Activated CD4-positive, alpha-beta T cell treated with anti-CD3 and anti-CD28 coated beads, Interleukin-2, amount 10 ng/mL, durations not matched to agents 24 days and 14 days (primary cell): ENCODE measurements at places on chromosomes 1 and 21. TPM values are rescaled to one million over a fixed set of nuclear protein-coding genes. Genes with fewer than 3 reads are reported as not detected.
A peak's percentile ranks its signal among the peaks of the same experiment; 100 is the strongest.

DNA sequence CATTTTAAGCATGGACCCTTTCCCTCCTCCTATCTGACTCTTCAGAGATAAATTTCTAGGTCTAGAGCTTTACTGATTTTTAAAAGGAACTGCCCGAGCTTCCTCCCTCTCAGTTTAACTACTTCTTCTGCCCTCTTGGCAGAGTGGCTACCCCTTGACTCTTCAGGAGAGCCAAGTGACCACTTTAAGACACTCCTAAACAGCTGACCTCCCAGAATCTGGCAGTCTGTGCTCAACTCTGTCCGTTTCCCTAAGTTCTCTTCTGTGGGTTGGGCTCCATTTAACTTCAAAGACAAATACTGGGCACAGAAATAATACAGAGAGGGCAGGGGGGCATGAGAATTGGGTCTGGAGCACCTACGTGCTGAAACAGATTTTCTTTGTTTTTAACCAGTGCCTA, 196.3 kb upstream of the FOXD3 start:
- DNase-seq, result no peak

DNA sequence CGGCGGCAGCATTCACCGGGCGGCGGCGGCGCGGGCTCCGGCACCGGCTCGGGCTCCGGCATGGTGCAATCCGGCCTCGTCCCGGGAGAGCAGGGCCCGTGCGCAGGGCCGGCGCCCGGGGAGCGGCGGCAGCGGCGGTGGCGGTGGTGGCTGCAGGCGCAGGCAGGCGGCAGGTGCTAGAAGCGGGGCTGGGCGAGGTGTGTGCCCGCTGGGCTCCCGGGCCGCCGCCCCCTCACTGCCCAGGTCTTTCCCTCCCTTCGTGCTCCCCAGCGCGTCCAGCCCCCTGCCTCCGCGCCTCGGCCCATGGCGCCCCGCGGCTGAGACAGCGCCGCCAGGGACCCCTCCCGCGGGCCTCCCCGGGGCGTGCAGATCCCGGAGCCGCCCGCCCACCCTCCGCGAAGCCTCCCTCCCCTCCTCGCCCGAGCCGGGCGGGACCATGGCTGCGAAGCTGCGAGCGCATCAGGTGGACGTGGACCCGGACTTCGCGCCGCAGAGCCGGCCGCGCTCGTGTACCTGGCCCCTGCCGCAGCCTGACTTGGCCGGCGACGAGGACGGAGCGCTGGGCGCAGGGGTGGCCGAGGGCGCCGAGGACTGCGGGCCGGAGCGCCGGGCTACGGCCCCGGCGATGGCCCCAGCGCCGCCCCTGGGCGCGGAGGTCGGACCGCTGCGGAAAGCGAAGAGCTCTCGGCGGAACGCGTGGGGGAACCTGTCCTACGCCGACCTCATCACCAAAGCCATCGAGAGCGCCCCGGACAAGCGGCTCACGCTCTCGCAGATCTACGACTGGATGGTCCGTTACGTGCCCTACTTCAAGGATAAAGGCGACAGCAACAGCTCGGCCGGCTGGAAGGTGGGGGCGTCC, 492 bp downstream of the FOXO6 start:
- peak; percentile 75 for DNase-seq

- DNase-seq, result no peak
Measured at GRCh38 chr1:64750875-64751274, 6.0 kb downstream of the RAVER2 start.

GRCh38 chr21:35994613-35995012, 65.7 kb downstream of the SETD4 start:
- DNase-seq, result no peak

GRCh38 chr1:186812570-186812969, 16.2 kb upstream of the PLA2G4A start:
- no peak for DNase-seq

GRCh38 chr1:24047110-24047477, 64.8 kb downstream of the MYOM3 start:
- no peak for DNase-seq

- no peak for DNase-seq
Measured at GRCh38 chr1:26197301-26197700, 6.9 kb downstream of the CATSPER4 start.

GRCh38 chr1:35881850-35882273, 1.1 kb upstream of the AGO1 start:
- DNase-seq, result no peak

DNA sequence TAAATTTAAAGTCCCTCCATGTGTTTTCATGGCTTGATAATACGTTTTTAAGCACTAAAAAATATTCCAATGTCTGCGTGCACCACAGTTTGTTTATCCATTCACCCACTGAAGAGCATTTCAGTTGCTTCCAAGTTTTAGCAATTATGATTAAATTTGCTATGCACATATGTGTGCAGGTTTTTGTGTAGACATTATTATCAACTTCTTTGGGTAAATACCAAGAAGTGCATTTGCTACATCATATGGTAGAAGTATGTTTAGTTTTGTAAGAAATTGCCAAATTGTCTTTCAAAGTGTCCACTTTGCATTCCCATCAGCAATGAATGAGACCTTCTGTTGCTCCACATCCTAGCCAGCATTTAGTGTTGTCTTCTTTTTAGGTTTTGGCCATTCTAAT, 550.0 kb downstream of the BRINP3 start:
- DNase-seq, result no peak

DNA sequence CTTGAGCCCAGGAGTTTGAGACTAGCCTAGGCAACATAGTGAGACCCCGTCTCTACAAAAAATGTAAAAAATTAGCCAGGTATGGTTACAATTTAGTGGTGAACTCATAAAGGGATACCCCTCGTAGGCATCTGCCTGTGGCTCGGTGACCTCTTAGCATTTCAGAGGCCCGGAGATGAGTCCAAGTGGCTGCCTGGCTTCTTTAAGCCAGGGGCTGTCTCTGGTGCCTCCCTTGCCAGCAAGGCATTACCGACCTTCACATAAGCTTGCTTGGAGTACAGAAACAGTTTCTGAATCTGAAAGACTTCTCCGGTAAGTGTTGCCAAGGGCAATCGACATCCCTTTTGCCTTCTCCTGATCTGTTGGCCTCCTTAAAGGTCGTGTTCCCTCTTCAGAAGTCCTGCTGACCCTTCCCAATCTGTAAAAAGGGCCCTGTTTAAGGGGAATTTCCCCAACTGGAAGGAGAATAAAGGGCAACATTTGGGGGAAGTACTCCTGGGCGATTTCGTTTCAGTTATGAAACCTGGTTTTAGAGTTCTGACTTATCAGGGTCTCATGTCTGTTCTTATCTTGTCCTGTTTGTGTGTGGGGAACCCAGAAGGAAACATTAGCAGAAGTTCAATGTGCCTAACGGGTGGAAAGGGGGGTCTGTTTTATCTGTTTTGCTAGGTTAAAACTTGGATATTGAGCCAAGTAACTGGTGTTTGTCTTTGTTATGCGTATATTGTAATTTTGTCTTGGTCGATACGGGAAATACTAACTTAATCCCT, 32.9 kb downstream of the KIFAP3 start:
- DNase-seq, result no peak

DNA sequence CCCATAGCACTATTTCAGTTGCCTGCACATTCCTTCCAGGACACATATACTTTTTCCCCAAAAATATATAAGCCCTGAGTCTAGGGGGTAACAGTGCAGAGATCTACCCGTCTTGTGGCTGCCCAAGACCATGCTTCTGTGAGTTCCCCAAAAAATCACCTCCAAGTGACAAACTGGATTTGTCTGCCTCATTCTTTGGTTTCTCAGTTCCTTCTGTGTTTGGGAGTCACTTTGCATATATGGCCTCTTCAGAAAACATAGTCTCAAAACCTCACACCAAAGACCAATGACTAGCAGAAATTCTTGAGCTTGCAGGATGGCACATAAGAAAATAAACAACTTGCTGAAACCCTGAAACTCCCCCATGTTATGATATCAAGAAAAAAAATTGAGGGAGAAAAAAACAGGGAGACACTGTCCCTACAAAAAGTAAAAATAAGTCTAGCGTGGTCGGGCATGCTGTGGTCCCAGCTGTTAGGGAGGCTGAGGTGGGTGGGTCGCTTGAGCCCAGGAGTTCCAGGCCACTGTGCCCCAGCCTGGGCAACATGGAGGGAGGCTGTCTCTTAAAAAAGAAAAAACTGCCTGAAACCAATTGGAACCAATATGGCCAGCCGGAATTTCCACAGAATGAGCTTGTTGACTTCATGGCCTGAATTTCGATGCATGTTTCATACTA, 8.0 kb downstream of the JMJD4 start:
- DNase-seq, result no peak

DNA sequence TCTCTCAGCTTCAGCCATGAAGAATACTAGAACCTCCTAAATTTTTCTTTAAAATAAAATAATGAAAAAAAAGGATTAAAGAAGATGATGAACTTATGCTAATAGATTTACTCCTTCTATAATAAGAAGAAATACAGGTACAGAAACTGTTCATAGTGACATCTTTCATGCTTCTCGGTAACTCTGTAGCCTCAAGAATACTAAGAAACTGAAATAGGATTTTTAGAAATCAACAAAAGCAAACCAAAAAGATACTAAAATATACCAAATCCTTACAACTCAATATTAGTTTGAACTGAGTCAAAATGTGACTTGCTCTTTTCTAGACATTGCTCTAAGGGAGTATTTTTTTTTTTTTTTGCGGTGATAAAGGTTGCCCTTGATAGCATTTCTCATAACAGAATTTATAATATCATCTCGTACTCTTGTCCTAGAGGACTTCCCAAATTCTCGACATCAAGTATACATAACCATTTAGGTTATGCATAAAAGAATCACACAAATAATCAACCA, 42.8 kb downstream of the ZZZ3 start:
- no peak for DNase-seq

DNA sequence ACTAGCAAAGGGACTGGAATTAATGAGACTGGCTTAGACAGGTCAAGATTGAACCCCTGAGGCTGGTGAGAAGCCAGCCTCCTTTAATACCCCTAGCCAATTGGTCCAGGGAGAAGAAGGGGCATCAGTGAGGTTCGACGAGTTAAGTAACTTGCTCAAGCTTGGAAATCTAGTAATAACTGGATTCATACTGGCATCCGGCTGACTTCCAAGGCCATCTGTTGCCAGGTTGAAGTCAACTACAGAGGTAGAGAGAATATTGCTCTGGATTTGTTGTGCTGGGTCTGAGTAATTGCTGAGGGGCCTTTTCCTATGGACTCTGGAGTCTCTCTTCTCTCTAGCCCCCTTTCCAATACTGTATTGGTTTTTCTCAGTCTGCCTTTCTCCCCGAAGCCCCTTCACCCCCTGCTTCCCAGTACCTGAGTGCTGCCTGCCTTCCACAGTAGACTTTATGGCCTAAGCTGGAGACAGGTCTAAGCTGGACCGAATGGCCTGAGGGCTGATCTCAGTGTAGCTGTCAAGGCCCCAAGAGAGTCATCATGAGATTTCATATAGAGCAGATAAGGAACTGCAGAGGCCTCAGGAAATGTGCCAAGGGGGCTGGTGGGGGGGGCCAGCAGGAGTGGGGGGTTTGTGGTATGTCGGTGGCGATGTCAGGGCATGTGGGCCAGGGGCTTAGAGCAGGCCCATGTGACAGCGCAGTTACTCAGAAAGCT, 42.4 kb upstream of the IL19 start:
- no peak for DNase-seq

- DNase-seq, result no peak
Measured at GRCh38 chr1:228029281-228029680, 22.5 kb downstream of the WNT3A start.

GRCh38 chr1:5682626-5683225, 309.5 kb downstream of the NPHP4 start:
- no peak for DNase-seq

DNA sequence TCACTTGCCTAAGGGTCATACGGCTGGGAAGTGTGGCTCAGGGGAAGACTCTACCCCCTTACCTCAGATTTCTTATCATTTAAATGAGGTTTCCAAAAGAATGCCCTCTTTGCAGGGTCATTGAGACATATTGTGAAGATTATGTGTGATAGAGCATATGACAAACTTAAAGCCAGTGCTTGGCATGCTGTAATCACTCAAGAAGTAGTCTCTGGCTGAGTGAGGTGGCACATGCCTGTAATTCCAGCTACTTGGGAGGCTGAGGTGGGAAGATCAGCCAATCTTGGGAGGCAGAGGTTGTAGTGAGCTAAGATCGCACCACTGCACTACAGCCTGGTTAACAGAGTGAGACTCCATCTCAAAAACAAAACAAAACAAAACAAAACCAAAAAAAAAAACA, 7.5 kb upstream of the LDLRAD2 start:
- DNase-seq, result no peak

- no peak for DNase-seq
Measured at GRCh38 chr21:35565204-35565611, 495.1 kb downstream of the SETD4 start.

DNA sequence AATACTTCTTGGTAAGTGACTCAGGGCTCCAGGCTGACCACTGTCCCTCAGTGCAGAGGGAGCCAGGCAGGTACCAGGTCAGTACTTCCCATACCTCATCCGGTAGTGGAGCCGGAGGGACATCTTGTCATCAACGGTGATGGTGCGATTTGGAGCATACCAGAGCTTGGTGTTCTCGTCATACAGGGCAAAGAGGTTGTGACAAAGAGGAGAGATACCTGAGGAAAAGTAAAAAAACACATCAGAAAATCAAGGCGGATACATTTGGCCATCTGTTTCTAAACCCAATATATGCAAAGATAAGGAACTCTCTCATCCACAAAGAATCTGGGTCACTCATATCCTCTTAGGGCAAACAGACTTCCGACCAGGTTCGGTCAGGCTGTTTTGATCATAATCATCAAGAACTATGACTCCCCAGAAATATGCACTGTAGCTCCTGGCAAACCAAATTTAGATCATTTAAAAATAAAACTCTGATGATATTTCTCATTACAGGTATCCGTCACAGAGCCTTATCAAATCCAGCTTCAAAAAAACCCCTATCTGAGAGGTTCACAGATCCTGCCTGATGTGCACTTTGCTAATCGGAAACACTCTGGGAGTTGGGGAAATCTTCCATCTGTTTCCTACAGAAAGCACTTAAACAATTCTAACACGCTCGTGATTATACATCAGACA, 87.3 kb downstream of the JAK1 start:
- no peak for DNase-seq

DNA sequence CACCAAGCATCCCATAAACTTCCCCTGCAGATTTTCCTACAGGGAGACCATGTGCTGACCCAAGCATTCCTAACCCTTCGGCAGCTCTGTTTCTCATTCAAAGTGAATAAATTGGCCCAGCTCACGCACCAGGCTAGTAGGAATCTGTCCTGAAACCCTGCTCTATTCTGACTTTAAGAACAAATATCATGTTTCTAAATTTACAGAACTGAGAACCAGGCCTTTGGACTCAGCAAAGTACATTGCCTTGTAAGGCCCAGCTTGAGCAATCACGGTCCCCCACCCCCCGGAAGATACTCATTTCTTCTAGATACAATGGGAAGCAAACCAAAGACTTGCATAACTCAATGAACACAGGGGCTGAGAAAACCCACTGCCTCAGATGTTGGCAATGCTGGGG, 160.1 kb upstream of the NFIA start:
- no peak for DNase-seq

The CHI3L2 gene
- total RNA-seq, result 2.3 and 3.9 TPM in 2 replicates

The CD53 gene
- 185 and 190 TPM in 2 replicates for total RNA-seq

The SYCP1 gene
- not detected in 2 replicates for total RNA-seq

The MAP3K21 gene
- 1.5 and 1.6 TPM in 2 replicates for total RNA-seq

The LRRN2 gene
- total RNA-seq, result 0.05 TPM in 1 of 2 replicates, not detected in the other

The CRB1 gene
- total RNA-seq, result not detected in 2 replicates

The PAPPA2 gene
- total RNA-seq, result 0.02 TPM in 1 of 2 replicates, not detected in the other

The LYPD8 gene
- not detected in 2 replicates for total RNA-seq

The C1orf226 gene
- total RNA-seq, result 0.07 TPM in 1 of 2 replicates, not detected in the other

The S100A3 gene
- not detected in 2 replicates for total RNA-seq

The LRRC53 gene
- not detected in 2 replicates for total RNA-seq

The NTMT2 gene
- not detected in 2 replicates for total RNA-seq
